ENCODE measurements at places on chromosomes 11 and 22.

DNA sequence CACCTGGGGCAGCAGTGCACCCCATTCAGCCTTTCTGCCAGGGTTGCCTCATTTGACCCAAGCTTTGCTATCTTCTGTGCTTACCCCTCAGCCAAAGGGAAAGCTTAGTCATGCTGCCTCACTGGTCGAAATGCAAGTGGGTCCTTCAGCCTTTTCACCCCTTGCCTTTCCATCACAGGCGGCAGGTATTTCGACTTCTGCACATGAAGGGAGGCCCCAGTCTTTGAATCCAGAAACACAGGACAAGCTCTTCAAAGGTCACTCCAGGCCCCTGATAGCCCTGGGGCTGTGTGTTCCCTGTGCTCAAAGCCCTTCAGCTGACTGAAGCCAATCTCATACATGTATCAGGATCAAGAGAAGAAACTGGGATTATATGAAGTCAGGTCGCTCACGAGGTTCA, 129.7 kb downstream of the SNX19 start:
- no peak for DNase-seq

GRCh38 chr22:38981992-38982927, at the start of gene APOBEC3B:
Gene APOBEC3B (plus strand): TSS chr22:38982347. CDS start chr22:38982454, 107 bp downstream.
- DNase-seq = peak; percentile 85

GRCh38 chr22:45421349-45422055, 8.0 kb downstream of the RIBC2 start:
- DNase-seq = peak; percentile 26

DNA sequence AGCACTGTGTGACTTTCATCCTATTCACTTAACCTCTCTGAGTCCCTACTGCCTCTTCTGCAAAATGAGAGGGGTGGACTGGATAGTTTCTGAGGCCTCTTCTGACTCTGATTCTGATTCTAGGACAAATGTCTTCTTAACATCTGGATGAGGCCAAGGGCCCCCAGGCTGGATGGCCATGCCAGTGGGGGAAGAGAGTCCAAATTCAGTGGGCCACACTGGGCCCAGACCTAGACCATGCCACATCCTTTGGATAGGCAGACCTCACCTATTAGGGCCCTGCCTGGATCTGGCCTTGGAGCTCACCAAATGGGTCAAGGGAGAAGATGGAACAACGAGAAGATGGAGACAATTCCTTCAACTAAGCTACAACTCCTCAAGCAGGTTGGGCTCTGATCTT, 24.6 kb downstream of the NRXN2 start:
- no peak for DNase-seq

DNA sequence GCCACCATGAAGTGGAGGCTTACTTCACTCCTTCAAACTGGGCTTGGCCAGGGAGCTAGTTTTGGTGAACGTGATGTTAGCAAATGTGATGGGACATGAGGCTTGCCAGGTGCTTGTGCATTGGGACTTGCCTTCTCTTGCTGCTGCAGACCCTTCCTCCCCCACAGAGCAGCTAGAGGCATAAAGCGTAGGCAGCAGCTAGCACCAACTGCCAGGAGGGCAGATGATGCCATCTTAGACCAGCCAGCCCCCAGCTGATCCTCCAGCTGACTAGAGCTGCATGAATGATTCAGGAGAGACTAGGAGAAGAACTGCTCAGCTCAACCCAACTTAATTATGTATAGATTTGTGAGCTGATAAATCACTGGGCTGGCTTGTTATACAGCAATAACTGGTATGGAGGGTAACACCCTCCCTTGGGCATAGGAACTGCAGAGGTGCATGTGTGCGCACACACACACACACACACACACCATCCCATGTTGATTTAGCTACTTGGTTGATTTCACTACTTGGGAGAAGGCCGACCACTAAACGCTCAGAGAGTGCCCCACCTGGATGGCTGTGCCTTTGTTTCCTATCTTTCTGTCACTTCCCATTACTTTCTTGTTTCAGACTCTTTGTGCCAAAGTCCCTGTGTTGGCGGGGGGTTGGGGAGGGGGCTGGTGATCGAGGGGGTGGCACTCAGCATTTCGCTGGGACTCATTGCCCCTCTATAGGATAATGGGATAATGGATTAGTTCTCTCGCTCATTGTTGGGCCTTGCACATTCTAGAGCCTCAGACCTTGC, 202.8 kb downstream of the ADAMTS15 start:
- no peak for DNase-seq

DNA sequence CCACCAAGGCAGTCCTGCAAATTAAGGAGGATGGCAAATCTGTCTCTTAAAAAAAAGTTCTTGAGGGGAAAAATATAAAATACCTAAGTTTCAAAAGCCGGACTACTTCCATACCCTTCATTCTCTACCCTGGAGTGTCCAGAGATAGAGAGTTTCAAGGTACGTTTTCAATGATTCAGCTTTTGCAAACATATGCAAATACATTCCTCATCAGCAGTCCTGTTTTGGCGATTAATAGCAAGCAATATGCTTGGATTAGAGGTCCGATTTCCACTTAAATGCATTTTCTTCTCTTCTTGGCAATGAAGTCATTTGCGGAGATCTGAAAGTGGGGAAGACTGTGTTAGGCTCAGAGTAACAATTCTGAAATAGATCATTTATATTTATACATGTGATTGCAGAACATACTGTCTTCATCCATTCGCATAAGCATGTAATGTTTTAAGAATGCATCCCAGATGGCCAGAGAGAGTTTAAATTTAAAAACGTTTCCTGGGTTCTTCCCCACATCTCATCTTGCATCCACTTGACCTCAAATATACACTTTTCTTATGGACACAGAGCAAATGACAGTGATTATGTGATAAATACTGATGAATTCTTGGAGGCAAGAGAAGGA, 13.8 kb upstream of the TFIP11 start:
- DNase-seq = no peak

DNA sequence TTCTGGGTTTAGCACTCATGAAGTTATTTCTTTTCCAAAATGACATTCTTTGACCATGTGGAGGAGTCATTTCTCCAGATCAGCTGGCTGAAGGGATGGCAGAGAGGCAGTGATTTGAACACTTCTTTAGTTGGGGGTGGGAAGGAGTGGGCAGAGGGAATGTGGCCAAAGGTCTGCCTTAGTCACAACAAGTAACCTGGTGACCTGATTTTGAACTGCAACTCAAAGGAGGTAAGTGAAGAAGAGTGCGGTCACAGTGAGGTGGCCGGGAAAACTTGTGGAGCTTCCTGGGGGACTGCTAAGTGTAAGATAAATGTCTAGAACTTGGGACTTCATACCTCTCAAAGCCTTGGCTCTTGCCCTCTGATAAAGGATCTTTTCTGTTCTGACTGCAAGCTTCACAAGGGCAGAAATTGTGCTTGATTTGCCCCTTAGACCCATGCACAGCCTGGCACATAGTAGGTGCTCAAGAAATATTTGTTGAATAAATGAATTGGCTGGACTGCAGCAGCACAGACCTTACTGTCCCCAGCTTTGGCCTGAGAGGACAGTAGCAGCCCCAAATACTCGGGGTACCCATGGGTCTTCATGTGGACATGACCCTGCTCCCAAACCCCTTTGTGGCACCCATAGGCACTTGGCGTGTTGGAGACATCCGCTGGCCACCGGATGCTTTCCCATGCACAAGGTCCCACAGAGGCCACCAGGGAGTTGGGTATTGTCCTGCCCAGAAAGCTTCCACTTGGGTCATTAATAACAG, 99.0 kb upstream of the ALX4 start:
- no peak for DNase-seq

- no peak for DNase-seq
These were observed 232.6 kb downstream of the CASP12 start for GRCh38 chr11:104665641-104666040.

- DNase-seq = no peak
These were observed 566.1 kb downstream of the BRD1 start for GRCh38 chr22:49261616-49262015.

- DNase-seq = no peak
These were observed 26.5 kb downstream of the SYT7 start for GRCh38 chr11:61554172-61554988.

GRCh38 chr11:44248109-44248508, 61.8 kb downstream of the ALX4 start:
- no peak for DNase-seq

DNA sequence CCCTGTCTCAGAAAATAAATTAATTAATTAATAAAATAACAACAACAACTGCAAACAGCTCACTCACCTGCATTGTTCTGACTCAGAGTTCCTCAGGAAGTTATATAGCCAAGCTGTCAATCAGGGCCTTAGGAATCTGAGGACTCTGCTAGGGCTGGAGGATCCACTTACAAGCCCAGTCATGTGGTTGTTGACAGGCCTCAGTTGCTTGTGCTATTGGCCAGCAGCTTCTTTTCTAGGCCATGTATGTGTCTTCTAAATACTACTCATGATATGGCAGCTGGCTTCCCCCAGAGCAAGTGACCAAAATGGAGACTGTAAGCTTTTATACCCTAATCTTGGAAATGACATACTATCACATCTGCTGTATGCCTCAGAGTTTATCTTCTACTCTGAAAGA, 20.8 kb upstream of the ATP5MG start:
- no peak for DNase-seq

DNA sequence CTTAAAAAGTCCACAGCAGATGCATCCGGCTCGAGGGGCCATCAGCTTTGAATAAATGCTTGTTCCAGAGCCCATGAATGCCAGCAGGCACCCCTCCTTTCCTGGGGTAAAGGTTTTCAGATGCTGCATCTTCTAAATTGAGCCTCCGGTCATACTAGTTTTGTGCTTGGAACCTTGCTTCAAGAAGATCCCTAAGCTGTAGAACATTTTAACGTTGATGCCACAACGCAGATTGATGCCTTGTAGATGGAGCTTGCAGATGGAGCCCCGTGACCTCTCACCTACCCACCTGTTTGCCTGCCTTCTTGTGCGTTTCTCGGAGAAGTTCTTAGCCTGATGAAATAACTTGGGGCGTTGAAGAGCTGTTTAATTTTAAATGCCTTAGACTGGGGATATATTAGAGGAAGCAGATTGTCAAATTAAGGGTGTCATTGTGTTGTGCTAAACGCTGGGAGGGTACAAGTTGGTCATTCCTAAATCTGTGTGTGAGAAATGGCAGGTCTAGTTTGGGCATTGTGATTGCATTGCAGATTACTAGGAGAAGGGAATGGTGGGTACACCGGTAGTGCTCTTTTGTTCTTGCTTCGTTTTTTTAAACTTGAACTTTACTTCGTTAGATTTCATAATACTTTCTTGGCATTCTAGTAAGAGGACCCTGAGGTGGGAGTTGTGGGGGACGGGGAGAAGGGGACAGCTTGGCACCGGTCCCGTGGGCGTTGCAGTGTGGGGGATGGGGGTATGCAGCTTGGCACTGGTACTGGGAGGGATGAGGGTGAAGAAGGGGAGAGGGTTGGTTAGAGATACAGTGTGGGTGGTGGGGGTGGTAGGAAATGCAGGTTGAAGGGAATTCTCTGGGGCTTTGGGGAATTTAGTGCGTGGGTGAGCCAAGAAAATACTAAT, 1.9 kb downstream of the NEAT1 start:
- DNase-seq = peak; percentile 77

- DNase-seq = no peak
These were observed 222.6 kb downstream of the LARGE1 start for GRCh38 chr22:33697640-33698039.

GRCh38 chr11:23123753-23124152, 263.5 kb upstream of the CCDC179 start:
- no peak for DNase-seq

DNA sequence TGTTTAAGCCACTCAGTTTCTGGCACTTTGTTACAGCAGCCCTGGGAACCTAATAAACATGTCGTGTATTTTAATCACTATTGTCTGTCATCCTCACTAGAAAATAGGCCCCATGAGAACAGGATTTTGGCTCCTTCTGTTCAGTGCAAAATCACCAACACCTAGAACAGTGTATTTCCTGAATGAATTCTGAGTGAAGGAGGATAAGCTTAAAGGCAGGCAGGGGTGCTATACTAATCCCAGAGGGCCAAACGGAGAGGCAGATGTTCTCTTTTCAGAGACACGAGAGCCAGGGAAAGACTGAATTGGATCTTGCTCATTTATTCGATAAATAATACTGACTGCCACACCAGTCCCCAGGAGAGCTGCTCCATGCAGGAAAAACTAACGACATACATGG, 10.4 kb downstream of the SMCO4 start:
- no peak for DNase-seq

DNA sequence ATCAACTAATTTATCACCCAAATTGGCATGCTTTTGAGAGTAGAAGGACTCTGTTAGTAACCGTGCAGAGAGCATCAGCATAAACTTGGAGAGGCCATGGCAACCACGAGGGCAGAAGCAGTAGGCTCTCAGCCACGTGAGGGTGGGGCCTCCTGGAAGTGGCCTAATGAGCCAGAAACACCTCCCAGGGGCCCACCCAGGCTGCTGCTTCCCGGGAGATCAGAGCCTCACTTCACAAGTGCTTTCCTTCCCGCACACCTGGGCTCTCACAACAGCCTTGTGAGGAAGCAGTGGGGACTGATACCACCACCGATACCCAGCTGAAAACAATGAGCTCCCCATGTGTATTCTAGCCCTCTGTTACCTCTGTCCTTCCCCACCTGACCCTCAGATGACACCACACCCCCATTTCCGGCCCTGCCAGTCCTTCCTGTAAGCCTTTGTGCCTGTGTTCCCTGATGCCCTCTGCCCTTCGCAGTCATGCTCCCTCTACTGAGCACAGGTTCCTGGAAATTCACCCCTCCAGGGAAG, 17.0 kb downstream of the TRIM29 start:
- DNase-seq = no peak

DNA sequence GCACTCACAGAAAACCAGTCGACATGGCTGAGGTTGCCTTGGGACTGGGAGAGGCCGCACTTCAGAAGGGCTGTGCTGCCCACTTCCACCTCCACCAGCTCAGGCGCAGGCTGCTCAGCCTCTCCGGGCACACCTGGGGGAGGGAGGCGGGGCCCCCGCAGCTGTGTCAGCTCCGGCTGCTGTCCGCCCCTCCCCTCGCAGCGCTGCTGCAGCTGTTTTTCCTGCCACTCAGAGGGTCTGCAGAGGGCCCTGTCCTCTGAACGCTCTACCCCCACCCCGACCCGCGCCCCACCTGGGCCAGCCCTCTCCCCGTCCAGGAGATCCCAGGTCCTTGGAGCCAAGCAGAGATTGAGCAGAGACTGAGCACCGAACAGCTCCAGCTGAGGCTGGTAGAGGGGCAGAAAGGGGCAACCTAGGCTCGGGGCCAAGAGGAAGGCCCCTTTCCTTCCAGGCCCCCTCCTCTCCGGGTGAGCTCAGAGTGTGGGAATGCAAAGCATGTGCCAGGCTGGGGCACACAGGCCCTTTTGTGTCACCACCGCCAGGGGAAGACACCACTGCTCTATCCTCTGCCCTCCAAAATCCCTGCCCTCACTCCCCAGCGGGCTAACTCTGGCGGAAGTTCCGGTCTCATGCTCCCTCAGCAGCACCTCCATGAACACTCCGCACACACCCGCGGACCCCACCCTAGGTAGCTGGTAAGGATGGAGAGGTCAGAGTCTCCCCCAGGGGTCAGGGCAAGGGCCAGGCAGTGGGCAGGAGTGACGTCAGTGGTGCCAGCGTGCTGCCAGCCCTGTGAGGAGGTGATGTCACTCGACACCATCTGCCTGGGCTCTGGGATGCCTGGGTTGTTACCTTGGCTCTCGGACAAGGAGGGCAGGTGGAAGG, 1.6 kb downstream of the MCAM start:
- DNase-seq = peak; percentile 52

- DNase-seq = no peak
These were observed 51.8 kb downstream of the IGSF9B start for GRCh38 chr11:133904818-133905515.
